ENCODE measurements at places on chromosomes 2 and 18.

DNA sequence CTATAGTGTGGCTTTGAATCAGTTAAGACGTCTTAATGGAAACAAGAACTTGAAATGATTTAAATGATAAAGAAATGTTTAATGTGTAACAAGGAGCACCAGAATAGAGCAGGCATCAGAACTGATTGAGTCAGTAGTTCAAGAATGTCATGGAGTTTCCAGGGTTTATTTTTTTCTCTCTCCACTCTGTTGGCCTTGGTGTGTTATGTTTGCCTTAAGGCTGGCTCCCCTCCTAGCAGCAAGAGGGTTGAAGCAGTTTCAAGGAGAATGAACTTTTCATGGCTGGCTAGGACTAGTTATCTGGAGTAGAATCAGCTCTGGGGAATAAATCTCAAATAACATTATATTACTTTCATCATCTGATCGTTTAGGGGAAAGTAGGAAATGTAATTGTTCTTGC, 13.4 kb upstream of the GLS start:
- no peak for DNase-seq

DNA sequence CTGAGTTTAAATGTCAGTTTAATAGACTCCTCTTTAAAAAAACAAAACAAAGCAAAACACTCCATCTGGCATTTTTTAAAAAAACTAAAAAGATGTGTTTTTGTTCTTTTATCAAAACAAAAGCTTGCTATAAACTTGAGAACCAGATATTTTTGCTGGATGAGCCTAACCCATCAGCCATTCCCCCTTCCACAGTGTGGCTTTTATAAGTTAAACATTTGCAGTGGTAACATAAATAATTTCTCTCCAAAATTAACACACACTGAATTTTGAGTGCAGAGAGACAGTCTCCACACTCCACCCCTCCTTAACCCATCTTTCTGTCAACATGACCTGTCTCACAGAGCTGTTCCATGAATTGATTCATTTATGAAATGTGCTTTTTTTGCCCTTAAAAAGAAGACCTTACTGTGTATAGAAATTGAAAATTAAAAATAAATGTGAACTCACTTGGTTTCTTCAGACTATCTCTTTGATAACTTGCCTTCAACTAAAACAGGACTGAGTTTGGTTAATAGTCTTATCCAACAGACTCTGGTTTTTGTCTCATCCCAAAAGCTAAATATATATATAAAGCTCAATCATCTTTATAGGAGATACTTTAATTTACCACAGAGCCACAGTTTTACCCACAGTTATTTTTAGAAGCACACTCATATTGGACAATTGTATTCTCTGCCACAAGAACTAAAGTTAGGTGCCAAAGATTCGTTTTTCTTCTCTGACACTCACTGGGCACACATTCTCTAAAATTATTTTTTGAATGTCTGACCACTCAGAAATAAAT, 64.8 kb upstream of the STK39 start:
- DNase-seq: no peak

DNA sequence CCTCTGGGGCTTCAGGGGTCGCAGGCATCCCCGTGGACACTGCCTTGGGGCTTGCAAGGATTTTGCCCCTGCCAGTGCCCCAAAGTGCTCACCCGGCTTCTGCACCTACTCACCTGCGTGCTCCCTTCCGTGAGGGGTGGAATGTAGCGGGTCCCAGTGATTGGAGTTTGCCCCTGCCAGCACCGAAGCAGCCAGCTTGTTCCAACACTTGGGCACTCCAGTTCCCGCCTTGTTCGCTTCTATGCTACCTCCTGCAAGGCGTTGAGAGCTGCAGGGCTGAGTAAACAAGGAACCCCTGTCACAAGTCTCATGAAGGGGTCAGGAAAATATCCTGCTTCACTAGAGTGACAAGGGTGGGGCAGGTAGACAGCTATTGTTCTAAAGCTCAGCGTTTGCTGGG, 631.5 kb downstream of the EPHA4 start:
- DNase-seq: no peak

- no peak for DNase-seq
Measured at GRCh38 chr2:161141033-161141432, 19.2 kb upstream of the TANK start.

GRCh38 chr2:157032017-157032416, 225.5 kb upstream of the GALNT5 start:
- no peak for DNase-seq

Measured in NCI-H1092 (cell line).